NCI-H774 (cell line): ENCODE measurements at places on chromosomes 11 and 22.

DNA sequence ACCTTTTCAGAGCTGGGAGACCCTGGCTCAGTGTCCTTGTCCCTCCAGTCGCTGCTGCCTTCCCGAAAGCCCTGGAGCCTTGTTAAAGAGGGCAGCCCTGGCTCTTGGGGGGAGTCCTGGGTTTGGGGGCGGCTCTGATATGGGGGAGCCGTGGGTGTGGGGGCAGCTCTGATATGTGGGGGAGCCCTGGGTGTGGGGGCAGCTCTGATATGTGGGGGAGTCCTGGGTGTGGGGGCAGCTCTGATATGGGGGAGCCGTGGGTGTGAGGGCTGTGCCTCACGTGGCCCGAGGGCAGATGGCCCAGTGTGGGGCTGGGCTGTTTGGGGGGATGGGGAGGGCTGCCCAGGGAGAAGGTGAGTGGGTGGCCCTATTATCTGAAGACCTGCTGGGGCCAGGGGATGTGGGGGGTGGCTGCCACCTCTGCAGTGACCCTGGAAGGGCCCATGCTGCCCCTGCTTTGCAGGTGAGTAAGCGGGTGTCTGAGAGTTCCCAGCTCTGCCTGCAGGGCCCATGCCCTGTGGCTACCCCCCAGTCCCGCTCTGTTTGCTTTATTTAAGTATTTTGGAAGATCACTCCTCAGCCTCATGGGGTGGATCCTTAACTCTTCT lies 30.9 kb upstream of the GRAMD4 start:
- DNase-seq = no peak

DNA sequence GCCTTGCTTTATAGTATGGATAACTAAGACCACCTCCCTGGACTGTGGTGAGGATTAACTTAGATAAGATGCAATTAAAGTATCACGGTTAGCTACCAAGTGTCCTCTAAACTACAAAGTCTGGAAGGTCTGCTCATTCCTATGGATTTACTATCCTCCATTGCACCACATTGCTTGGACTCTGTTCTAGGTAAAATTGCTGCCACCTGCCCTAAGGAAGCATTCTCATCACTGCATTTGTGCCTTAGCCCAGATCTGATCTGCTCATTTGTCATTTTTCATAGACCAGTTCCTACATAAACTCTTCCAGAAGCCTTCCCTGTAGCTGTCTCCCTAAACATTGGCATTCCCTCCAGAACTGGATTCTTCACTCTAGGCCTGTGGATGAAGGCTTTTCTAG lies 380.0 kb downstream of the INSC start:
- DNase-seq = no peak

DNA sequence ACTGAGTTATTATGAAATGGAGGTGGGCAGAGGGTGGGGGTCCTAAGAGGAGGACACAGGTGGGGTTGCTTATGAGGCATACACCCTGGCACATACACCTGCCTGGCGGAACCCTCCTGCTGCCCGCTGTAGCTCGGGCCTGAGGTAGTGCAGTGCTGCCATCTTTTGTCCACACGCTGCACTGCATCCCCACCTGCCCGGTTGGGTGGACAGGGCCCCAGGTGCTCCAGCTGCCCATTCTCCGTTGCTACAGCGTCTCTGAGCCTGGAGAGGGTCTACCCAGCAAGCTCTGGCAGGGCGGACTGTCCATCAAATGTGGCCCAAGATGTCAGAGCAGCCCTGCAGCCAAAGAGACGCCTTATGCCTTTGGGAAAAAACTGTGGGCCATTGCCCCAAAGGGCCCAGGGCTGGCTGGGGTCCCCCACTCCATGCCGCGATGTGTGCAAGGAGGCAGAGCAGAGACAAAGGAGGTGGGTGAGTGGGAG lies 131.2 kb downstream of the BUD13 start:
- peak; percentile 73 for DNase-seq

DNA sequence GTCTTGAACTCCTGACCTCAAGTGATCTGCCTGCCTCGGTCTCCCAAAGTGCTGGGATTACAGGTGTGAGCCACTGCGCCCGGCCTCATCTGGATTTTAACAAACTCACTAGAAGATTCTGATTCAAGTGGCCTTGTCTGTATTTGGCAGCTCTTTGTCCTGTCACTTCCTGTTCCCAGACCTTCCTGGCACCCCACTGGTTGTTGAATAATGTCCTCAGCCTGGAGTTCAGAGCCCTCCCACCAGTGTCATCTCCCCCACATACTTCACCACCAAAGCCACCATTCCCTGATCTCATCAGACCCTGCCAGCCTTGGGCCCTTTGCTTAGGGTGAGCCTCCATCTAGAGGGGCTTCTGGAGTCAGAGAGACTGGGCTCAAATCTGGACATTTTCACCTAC lies 3.3 kb downstream of the PELI3 start:
- no peak for DNase-seq

DNA sequence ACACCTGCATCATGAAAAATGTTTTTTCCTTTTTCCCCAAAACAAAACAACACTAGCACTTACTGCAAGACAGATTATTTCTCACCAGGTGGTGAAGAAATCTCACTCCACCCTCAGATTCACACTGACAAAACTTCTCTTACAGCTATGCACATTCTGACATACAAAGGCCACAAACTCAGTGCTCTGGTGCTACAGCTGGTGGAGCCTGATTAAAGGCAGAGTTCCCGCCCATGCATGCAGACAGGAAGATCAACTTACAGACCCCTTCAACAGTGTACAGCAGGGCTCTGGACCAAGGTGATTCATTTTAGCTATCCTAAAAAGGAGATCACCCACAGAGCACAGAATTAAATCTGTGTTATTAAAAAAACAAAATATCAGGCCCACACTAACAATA lies 112.6 kb downstream of the CADM1 start:
- DNase-seq = no peak

GRCh38 chr11:12174128-12174476 lies 63.7 kb downstream of the MICAL2 start:
- no peak for DNase-seq

DNA sequence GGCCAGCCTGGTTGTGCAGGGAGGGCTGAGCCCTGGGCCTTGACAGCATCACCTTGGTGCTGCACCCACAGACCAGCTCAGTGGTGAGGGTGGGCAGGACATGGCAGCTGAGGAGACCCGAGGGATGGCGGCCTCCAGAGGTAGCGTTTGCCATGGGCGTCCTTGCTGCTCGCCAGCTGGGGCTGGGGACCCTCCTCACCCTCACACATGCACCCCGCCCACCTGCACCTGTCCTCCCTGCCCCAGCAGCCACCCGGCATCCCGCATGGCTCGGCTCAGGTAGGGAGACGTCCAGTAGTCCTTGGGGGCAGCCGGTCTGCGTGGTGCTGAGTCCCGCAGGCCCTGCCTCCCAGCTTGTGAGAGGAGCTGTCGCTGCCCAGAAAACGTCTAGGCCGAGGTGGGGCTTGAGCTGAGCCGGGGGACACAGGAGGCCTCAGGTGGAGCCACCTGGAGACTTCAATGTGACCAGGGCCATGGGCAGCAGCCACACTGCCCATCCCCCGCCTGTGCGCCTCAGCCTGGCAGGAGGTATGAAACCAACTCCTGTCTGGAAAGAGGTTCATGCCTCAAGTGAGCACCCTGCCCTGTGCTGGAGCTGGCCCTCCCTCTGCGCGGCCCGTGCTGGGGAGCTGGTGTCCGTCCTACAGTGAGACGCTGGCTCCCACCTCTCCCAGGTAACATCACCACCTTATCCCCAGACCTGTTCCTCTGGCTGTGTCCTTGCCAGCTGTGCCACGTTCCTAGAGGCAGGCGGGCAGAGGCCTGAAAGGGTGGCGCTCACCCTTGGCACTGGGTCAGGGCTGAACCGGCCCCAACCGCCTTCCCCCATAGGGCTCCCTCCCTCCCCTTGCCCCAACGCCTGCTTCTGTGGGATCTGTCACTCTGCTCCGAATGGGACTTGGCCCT lies 3.3 kb upstream of the TRABD start:
- DNase-seq = peak; percentile 29

- no peak for DNase-seq
Observed at GRCh38 chr22:46467006-46467405, 70.4 kb downstream of the CELSR1 start.

- DNase-seq = no peak
Observed at GRCh38 chr11:70623906-70624597, 225.7 kb downstream of the CTTN start.
